Activated CD4-positive, alpha-beta T cell treated with anti-CD3 and anti-CD28 coated beads, Interleukin-2, amount 50 U/mL, for 24 hours (primary cell): ENCODE measurements at places on chromosomes 2 and 18.

GRCh38 chr2:134336352-134336751, 82.5 kb downstream of the MGAT5 start:
- DNase-seq = no peak

DNA sequence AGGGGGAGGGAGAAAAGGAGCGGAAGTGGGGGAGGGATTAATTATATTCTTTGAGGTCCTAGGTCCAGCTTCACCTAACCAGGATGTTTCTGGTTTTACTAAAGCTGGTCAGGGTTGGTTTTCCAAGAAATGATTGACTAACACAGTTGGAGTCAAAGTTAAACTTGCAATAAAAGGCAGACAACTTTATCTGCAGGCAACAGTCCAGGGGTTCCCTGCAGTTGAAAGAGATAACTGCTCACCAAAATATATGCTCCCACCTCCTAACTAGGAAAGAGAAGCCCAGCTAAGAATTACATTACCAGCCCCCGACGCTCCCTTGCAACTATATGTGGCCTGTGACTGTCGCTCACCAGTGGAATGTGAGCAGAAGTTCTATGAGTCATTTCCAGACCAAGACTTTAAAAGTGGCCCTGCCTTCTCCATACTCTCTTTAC, 140.0 kb upstream of the PKDCC start:
- DNase-seq = no peak

DNA sequence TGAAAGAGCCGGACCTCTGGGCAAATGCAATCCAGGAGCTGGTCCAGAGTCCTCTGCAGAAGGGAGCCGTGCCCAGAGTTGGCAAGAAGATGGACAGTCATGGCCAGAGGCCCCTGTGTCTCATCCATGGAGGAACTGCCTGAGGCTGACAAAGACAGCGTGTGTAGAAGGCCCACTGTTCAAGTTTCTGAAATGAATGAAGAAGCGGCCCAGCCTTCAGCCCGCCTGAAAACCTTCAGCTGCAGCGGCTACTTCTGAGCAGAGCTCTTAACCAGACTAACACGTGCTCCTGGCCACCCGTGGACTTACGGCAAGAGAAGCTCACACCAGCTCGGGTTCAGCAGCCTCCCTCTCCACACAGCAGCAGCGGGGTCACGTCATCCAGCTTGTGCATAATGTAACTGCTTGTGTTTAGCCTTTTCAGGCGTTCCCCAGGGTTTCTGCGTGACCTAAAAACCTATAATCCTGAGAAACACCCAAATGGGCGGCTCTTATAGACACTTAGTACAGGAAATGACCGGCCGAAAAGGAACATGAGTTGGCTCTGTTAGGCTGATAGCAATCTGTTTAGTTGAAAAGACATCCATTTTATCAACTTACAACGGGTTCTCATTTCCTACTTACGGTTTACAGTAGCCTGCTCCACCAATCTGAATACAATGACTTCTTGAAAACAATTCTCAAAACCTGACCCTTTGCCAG, at the start of gene FAM124B:
TSS of gene FAM124B (minus strand) at position 467 of the 702 bp plus-strand sequence. CDS start at position 128, 339 bp downstream.
- peak; percentile 11 for DNase-seq

GRCh38 chr2:2765176-2765800, 434.2 kb upstream of the MYT1L start:
- DNase-seq = no peak

GRCh38 chr2:11096591-11096990, 58.7 kb upstream of the SLC66A3 start:
- no peak for DNase-seq

DNA sequence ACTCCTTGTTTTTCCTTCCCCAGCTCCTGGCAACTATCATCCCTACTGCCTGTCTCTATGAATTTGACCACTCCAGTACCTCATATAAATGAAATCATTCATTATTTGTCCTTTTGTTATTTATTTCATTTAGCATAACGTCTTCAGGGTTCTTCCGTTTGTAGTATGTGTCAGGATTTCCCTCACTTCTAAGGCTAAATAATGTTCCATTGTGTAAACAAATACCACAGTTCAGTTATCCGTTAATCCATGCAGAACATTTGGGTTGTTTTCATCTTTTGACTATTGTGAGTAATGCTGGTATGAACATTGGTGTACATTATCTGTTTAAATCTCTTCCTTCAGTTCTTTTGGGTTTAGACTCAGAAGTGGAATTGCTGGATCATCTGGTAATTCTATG, 18.8 kb downstream of the DYNC2LI1 start:
- DNase-seq = no peak

DNA sequence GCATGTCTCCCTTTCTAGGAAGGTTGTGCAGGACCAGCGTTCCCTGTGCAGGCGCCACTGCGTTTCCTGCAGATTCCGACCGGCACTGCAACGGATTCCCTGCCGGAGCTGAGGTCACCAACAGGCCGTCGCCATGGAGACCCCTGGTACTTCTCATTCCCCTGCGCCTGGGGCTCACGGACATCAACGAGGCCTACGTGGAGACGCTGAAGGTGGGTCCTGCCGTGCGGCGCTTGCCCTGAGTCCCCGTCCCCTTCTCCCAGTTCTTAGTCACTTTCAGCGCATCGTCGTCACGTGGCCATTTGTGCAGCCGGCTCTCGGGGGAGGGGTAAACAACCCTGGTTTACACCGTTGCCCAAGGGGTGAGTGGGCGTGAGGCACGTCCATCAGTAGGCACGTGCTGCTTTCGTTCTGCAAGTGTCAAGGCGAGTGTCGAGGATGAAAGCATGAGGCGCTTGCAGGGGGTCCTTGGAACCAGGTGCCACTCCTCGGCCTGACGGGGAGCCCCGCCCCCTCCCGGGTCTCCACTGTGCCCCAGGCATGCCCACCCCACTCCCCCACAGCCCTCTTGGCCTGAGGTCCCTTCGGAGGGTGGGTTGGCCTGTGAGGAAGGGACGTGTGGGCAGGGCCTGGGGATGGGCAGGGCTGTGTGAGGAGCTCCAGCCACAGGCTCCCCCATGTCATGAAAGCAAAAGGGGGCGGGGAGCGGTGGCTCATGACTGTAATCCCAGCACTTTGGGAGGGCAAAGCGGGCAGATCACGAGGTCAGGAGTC, 19.8 kb downstream of the DTYMK start:
- DNase-seq = no peak
